ENCODE measurements at places on chromosomes 16 and 17.

- no peak for DNase-seq
- no peak overlapping the region for H3K4me3 ChIP-seq
- no peaks in the 10 kb centered on the region for H3K27me3 ChIP-seq
- H3K4me1 ChIP-seq, result peaks cover 6% of the 10 kb centered on the region
- H3K36me3 ChIP-seq, result peaks cover 2% of the 10 kb centered on the region
Measured at GRCh38 chr16:88144028-88144511, 192.8 kb downstream of the BANP start.

- H3K4me1 ChIP-seq, result no peaks in the 10 kb centered on the region
- no peak for DNase-seq
- H3K4me3 ChIP-seq, result no peak overlapping the region
- no peaks in the 10 kb centered on the region for H3K36me3 ChIP-seq
- H3K27me3 ChIP-seq, result peaks cover 42% of the 10 kb centered on the region
Measured at GRCh38 chr16:82037666-82038065, 2.6 kb downstream of the HSD17B2 start.

- H3K4me1 ChIP-seq, result peaks cover 45% of the 10 kb centered on the region
- peaks cover 12% of the 10 kb centered on the region for H3K36me3 ChIP-seq
- no peak overlapping the region for H3K27ac ChIP-seq
- H3K4me3 ChIP-seq, result no peak overlapping the region
Measured at GRCh38 chr17:57527221-57528057, 217.7 kb downstream of the CCDC182 start.

DNA sequence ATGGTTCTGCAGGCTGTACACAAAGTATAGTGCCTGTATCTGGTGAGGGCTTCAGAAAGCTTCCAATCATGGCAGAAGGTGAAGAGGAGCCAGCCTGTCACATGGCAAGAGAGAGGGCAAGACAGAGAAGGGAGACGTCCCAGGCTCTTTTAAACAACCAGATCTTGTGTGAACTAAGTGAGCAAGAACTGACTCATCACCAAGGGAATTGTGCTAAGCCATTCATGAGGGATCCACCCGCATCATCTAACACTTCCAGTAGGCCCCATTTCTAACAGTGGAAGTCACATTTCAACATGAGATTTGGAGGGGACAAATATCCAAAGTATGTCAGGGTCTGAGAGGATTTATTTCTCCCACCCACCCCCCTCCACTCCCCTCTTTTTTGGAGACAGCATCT is 56.2 kb upstream of the ELAC2 start:
- no peak overlapping the region for H3K4me3 ChIP-seq
- H3K27ac ChIP-seq, result no peak overlapping the region
- DNase-seq, result no peak
- no peaks in the 10 kb centered on the region for H3K27me3 ChIP-seq

- DNase-seq, result no peak
- peaks cover 24% of the 10 kb centered on the region for H3K4me1 ChIP-seq
- H3K27ac ChIP-seq, result no peak overlapping the region
- no peaks in the 10 kb centered on the region for H3K27me3 ChIP-seq
- H3K4me3 ChIP-seq, result no peak overlapping the region
Measured at GRCh38 chr17:10067446-10068143, 130.8 kb downstream of the GAS7 start.

DNA sequence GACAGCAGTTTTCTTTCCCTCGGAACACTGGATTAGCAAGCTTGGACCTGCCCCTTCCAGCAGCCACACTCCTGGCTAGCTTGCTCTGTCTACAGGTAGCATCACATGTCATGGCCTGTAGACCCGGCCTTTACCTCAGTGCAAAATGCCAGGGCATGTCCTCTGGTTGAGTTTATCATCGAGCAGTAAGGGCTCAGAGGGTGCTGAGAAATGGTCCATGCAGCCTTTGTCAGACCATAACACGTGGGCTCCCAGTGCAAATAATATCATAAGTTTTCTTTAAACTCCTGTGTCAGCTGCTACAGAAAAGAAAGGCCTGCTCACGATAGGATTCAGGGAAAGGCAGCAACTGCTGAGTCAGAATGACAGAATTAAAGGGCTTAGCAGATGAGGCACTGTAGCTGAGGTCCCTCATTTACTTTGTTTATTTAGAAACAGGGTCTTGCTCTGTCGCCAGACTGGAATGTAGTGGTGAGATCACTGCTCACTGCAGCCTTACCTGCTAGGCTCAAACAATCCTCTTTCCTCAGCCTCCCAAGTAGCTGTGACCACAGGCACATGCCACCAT is 8.0 kb upstream of the GNA13 start:
- no peaks in the 10 kb centered on the region for H3K27me3 ChIP-seq
- DNase-seq, result no peak
- H3K4me1 ChIP-seq, result no peaks in the 10 kb centered on the region
- H3K27ac ChIP-seq, result no peak overlapping the region

DNA sequence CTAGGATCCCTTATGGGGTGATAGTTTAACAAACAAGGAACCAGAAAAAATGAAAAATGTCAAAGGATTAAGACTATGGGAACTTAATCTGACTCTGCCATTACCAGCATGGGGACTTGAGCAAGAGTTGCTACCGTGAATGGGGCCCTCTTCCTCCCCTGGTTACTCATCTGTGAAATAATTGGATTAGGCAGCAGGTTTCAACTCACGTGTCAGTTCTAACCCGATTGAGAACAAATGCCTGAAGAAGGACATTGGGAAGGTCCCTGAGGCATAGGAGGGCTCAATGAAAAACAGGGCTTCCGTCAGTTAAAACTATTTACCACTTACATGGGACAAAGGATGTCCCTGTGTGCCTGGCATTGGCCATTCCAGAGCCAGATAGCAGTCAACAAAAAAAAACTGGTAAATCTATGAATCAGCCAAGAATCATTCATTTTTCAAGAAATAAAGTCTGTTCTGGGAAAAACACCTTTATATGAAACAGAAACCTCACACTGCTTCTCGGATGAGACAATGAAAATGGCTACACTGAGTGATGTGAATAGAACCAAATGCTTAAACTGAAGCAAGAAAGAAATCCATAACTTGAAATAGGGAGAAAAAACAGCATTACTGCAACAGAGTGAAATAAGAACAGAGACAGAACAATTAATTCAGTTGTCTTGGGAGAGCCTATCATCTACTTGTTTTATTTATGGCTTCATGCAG is 104.3 kb downstream of the ADAMTS18 start:
- no peaks in the 10 kb centered on the region for H3K4me1 ChIP-seq
- no peak overlapping the region for H3K4me3 ChIP-seq
- no peaks in the 10 kb centered on the region for H3K36me3 ChIP-seq
- H3K27me3 ChIP-seq, result peaks cover 4% of the 10 kb centered on the region
- DNase-seq, result no peak
- no peak overlapping the region for H3K27ac ChIP-seq

DNA sequence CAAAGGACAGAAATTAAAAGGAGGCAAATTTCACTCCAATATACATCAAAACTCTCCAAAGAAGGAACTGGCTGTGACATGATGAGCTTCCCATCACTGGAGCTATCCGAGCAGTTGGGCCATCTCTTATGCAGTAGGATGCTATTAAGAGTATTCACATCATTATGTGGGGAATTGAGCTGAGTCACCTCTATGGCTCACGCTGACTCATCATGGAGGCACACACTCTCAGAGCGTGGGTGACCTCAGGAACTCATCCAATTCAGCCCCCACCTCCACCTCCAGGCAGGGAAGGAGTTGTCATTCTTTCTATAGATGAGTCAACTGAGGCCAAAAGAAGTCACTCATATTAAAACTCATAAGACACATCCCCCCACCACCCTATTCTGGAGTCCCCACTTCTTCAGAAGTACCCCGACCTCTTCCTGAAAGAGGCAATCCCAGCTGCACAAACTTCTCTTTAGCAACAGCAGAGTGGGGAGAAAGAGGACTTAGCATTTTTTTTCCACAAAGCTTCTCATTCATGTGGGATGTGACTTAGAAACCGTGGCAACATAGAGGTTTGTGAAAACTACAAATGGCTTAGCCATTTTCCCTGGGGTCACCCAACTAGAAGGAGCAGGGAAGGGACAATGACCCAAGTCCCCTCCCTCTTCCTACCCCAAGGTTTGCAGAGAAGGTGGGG is 32.5 kb downstream of the ABCC12 start:
- no peak overlapping the region for H3K4me3 ChIP-seq
- H3K4me1 ChIP-seq, result no peaks in the 10 kb centered on the region
- H3K27me3 ChIP-seq, result peaks cover 3% of the 10 kb centered on the region
- no peaks in the 10 kb centered on the region for H3K36me3 ChIP-seq

- no peak overlapping the region for H3K4me3 ChIP-seq
- DNase-seq, result no peak
- H3K4me1 ChIP-seq, result peaks cover 26% of the 10 kb centered on the region
- H3K36me3 ChIP-seq, result no peaks in the 10 kb centered on the region
- no peak overlapping the region for H3K27ac ChIP-seq
Measured at GRCh38 chr16:85445779-85446222, 167.3 kb upstream of the GSE1 start.

GRCh38 chr17:16381496-16381820 is 567 bp downstream of the UBB start:
- peaks cover 35% of the 10 kb centered on the region for H3K4me1 ChIP-seq
- peak overlapping the region; percentile 95 for H3K4me3 ChIP-seq

DNA sequence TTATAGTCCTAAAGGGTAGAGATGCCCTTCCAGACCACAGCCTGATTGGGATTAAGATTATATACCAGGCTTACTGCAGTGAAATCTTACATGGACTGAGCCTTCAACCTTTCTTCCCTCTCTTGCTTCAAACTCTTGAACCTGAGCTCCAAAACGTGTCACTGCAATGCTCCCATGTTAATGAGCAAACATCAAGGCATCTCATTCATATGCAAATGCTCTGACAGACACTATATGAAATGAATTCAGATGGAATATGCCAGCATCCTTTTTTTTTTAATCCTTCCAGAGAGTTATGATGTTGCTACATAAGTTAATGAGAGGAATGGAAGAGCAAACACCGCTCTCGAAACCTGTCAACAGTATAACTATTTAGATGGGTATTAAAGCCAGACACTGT is 611.9 kb upstream of the CDH11 start:
- no peak overlapping the region for H3K4me3 ChIP-seq
- H3K27me3 ChIP-seq, result peaks cover 5% of the 10 kb centered on the region
- H3K4me1 ChIP-seq, result no peaks in the 10 kb centered on the region
- no peak overlapping the region for H3K27ac ChIP-seq
- no peak for DNase-seq
- no peaks in the 10 kb centered on the region for H3K36me3 ChIP-seq
